ENCODE measurements at places on chromosomes 1 and 21. TPM values are rescaled to one million over a fixed set of nuclear protein-coding genes. Genes with fewer than 3 reads are reported as not detected.

DNA sequence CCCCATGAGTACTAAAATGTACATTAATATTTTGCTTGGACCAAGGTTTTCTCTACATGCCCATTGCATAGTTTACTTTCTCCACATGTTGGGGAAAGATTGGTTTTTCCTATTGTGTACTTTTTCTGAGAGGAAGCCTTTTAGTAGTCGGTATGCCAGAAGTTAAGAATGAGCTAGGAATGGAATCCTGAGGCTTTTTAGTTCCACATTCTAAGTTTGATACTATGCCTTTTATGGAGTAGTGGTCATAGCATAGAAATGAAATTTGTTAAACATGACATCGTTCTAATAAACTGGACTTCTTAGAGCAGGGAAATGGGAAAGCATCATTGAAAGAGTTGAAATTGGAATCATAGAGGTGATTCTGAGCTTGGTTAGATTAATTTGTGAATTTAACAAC, 64.3 kb downstream of the BCL9 start:
- H3K27me3 ChIP-seq, result no peaks in the 10 kb centered on the region
- no peak overlapping the region for H3K27ac ChIP-seq
- no peak for DNase-seq
- H3K36me3 ChIP-seq, result peaks cover 4% of the 10 kb centered on the region
- peaks cover 4% of the 10 kb centered on the region for H3K4me1 ChIP-seq

GRCh38 chr1:37656881-37657280, 22.2 kb upstream of the RSPO1 start:
- H3K4me3 ChIP-seq, result no peak overlapping the region
- H3K27ac ChIP-seq, result no peak overlapping the region
- no peaks in the 10 kb centered on the region for H3K36me3 ChIP-seq
- H3K27me3 ChIP-seq, result no peaks in the 10 kb centered on the region
- no peaks in the 10 kb centered on the region for H3K4me1 ChIP-seq

DNA sequence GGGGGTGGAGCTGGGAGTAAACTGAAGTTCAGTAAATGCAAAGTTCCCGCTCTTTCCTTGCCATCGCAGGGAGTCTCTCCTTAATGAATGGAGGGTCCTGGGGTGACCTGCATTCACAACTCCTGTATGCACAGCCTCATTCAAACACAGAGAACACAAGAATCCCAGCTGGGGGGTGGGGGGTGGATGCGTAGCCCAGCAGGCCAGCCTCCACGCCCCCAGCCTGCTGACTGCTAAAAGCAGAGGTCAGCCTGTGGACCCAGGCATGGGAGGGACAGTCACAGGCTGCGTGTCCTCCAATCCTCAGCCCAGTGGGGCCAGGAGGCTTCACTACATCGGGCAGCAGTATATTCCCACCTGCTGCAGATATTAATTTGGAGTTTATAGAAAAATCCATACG, 263.1 kb downstream of the GRIK3 start:
- no peaks in the 10 kb centered on the region for H3K4me1 ChIP-seq
- no peak overlapping the region for H3K27ac ChIP-seq
- peaks cover 69% of the 10 kb centered on the region for H3K27me3 ChIP-seq
- H3K4me3 ChIP-seq, result no peak overlapping the region
- DNase-seq, result no peak
- no peaks in the 10 kb centered on the region for H3K36me3 ChIP-seq

DNA sequence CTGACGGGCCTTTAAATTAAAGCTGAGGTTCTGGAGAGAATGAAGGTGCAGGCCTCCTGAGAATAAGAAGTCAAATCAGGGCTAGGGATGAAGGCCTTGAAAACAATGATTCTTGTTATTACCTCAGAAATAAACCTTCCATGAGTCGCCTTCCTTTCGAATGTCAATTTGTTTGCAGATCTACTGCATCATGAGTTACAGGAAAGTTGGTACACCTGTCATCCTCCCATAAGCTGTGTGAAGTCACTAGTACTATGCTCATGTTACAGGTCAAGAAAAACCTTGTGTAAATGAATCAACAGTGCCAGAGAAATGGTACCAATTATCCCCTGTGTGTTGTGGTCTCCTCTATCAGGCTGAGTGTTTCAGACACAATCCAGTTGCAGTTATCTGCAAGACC, 281.2 kb upstream of the PLXNA2 start:
- peaks cover 15% of the 10 kb centered on the region for H3K27me3 ChIP-seq
- H3K36me3 ChIP-seq, result no peaks in the 10 kb centered on the region
- H3K4me3 ChIP-seq, result no peak overlapping the region
- no peaks in the 10 kb centered on the region for H3K4me1 ChIP-seq
- no peak for DNase-seq

DNA sequence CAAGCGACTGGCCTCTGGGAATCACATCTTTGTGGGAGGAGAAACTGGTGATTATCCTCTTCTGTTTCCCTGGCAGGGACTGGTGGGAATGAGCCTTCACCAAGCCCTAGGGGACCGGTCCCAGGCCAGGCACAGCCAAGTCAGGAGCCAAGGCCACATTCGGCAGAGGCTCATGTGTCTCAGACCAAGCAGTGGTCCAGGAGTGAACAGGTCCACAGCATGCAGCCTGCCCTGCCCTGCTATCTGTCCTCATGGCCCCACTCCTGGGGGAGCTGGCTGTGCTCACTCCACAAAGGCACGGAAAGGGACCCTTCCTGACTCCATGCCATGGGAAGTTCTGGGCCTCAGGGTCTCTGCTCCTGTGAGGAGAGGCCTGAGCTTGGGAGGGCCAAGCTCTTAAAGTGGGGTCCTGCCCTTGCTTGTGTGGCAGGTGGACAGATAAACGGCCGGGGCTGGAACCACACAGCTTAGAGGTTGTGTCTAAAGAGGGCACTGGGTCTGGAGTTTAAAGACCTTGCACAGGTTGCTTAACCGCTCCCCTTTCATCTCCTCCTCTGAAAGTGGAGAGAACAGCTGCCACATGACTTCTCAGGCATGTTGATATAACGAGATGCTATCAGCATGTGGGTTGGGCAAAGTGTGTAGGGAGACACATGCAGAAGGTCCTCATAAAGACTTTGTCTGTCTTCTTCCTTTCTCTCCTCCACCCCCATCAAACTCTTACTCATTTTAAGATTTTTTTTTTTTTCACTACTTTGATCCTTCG, 57.5 kb downstream of the CASQ2 start:
- H3K27ac ChIP-seq, result no peak overlapping the region
- no peaks in the 10 kb centered on the region for H3K4me1 ChIP-seq
- H3K4me3 ChIP-seq, result no peak overlapping the region

DNA sequence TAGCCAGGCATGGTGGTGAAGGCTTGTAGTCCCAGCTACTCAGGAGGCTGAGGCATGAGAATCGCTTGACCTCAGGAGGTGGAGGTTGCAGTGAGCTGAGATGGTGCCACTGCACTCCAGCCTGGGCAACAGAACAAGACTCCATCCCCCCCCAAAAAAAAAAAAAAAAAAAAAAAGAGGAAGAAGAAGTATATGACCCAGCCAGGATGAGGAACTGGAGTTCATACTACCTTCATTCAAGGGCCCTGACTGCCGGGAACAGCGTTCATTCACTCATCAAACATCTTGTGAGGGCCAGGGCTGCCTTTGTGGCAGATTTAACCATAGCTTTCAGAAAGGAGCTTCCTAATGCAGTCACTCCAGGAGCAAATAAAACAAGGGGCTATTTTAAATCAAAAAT, 127.6 kb downstream of the MRPS6 start:
- DNase-seq, result no peak
- peaks cover 77% of the 10 kb centered on the region for H3K4me1 ChIP-seq
- H3K27me3 ChIP-seq, result no peaks in the 10 kb centered on the region
- no peaks in the 10 kb centered on the region for H3K36me3 ChIP-seq

- H3K4me3 ChIP-seq, result no peak overlapping the region
- no peak for DNase-seq
- H3K27ac ChIP-seq, result no peak overlapping the region
- H3K27me3 ChIP-seq, result no peaks in the 10 kb centered on the region
- H3K36me3 ChIP-seq, result no peaks in the 10 kb centered on the region
Observed at GRCh38 chr1:220318673-220319072, 46.4 kb upstream of the RAB3GAP2 start.

- peaks cover 28% of the 10 kb centered on the region for H3K27me3 ChIP-seq
- no peak overlapping the region for H3K4me3 ChIP-seq
- H3K4me1 ChIP-seq, result no peaks in the 10 kb centered on the region
- DNase-seq, result peak; percentile 81
Observed at GRCh38 chr1:11858968-11859871, 475 bp upstream of the NPPB start.

GRCh38 chr1:225877580-225877979, 4.6 kb downstream of the TMEM63A start:
- no peak overlapping the region for H3K27ac ChIP-seq
- peaks cover 68% of the 10 kb centered on the region for H3K4me1 ChIP-seq
- no peak overlapping the region for H3K4me3 ChIP-seq
- peaks cover 51% of the 10 kb centered on the region for H3K36me3 ChIP-seq
- no peaks in the 10 kb centered on the region for H3K27me3 ChIP-seq

GRCh38 chr1:28954126-28954726, 39.9 kb downstream of the EPB41 start:
- no peak for DNase-seq
- H3K27ac ChIP-seq, result no peak overlapping the region
- H3K4me1 ChIP-seq, result no peaks in the 10 kb centered on the region
- no peaks in the 10 kb centered on the region for H3K27me3 ChIP-seq
- H3K36me3 ChIP-seq, result no peaks in the 10 kb centered on the region

DNA sequence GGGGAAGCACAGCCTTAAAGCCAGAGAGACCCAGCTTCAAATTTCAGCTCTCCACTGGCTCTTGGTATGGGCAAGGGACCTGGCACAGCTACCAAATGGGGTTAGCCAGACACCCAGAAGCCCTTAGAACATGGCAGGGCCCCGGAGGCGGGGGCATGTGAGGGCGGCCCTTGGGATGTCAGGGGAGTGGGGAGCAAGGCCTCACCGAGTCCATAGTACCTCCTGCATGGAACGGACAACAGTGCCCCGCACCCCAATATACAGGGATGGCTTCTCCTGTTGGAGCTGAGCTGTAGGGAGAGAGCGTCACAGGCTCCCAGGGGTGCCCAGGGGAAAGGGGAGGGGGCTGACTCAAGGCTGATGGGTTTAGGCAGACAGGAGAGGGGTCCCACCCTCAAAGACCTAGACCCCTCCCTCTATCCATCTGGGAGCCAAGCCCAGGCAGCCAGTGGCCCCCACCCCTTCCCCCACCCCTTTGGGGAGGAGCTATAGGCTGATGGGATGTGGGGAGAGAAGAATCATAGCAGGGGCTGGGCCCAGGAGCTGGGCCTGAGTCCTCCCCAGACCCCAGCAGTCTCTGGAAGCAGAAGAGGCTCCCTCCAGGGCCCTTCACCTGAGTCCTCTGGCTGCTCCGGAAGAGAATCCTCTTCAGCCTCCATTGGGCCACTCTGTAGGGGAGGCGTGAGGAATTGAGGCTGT, 16.5 kb downstream of the SPOCD1 start:
- H3K27me3 ChIP-seq, result no peaks in the 10 kb centered on the region
- no peak overlapping the region for H3K27ac ChIP-seq
- H3K4me3 ChIP-seq, result no peak overlapping the region

GRCh38 chr1:160548960-160549664, 26.1 kb upstream of the SLAMF6 start:
- H3K36me3 ChIP-seq, result no peaks in the 10 kb centered on the region
- DNase-seq, result no peak
- no peak overlapping the region for H3K4me3 ChIP-seq

DNA sequence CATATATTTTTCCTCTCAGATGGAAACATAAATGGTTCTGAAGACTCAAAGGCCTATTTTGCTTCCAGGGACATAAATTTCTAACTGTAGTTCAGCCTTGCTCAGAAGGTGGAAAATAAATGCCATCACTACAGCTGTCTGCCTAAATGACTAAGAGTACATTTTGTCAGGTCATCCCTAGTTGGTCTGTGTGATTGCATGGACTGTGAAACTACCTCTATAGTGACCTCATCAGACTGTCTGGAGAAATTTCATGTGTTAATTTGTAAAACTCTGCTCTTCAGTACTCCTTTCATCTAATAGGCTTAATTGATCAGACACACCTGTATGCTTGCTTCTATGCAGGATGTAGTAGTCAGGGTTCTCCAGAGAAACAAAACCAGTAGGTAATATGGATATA, 886.9 kb downstream of the AMY1C start:
- no peak for DNase-seq
- H3K4me3 ChIP-seq, result no peak overlapping the region
- H3K27ac ChIP-seq, result no peak overlapping the region
- no peaks in the 10 kb centered on the region for H3K27me3 ChIP-seq

- no peak overlapping the region for H3K27ac ChIP-seq
- no peaks in the 10 kb centered on the region for H3K36me3 ChIP-seq
- H3K4me3 ChIP-seq, result no peak overlapping the region
- H3K27me3 ChIP-seq, result peaks cover 24% of the 10 kb centered on the region
- H3K4me1 ChIP-seq, result peaks cover 4% of the 10 kb centered on the region
- no peak for DNase-seq
Observed at GRCh38 chr1:3061566-3061965, 7.4 kb upstream of the PRDM16 start.

GRCh38 chr1:79285667-79286066, 279.1 kb upstream of the ADGRL4 start:
- H3K4me1 ChIP-seq, result no peaks in the 10 kb centered on the region
- no peak overlapping the region for H3K27ac ChIP-seq
- H3K4me3 ChIP-seq, result no peak overlapping the region

DNA sequence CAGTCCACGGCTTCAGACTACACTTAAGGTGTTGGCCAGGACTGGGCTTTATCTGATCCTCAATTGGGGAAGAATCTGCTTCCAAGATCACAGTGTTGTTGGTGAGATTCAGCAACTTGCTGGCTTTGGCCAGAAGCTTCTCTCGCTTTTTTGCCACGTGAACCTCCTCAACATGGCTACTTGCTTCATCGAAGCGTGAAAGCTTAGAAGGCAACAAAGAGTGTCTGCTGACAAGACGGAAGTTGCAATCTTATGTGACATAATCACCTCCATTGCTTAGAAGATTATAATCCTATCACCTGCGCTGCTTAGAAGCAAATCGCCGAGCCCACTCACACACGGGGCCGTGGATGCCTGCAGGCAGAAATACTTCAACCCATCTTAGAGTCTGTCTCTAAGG, 10.4 kb upstream of the ITPKB start:
- no peak overlapping the region for H3K27ac ChIP-seq
- no peaks in the 10 kb centered on the region for H3K4me1 ChIP-seq
- DNase-seq, result no peak

DNA sequence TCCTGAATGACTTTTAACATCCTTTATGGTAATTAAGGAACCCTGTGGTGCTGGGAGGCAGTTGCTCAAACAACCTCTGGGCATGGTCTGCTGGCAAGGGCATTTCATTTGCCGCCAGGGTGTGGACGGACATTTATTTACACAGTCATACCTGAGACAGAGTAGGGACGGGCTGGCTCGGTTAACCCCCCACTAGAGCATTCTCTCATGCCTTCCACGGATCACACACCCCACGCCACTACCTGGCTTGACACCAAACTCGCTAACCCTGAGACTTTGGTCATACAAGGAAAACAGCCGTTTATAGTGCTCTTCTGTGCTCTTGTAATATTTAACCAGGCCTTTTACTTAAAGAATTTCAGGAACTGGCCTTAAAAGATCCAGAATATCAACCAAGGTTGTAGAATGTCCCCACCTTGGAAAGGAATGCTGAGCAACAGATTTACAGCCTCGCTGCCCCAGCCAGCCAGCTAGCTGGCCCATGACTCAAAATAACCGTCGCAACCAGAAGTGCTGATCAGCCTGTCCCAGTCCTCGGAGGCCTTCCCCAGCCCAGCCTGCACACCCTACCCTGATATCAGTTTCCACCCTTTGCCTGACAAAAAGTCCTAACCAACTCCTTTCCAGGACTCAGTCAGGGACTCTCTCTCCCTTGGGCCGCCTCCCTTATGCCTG, 6.5 kb upstream of the PDXK start:
- H3K27me3 ChIP-seq, result no peaks in the 10 kb centered on the region
- no peaks in the 10 kb centered on the region for H3K36me3 ChIP-seq
- no peak overlapping the region for H3K4me3 ChIP-seq
- peaks cover 12% of the 10 kb centered on the region for H3K4me1 ChIP-seq
- peak; percentile 86 for DNase-seq

Gene NR0B2
- 2.6 TPM for polyA plus RNA-seq

Gene LTN1
- polyA plus RNA-seq, result 44.7 TPM

Gene ATP6V1G3
- not detected for polyA plus RNA-seq

Gene PKP1
- 0.17 TPM for polyA plus RNA-seq

Gene PGLYRP3
- not detected for polyA plus RNA-seq

Gene COL11A1
- 64.9 TPM for polyA plus RNA-seq
